ENCODE measurements at places on chromosomes 16 and 17.

GRCh38 chr17:64016974-64017373 is 3.5 kb downstream of the ICAM2 start:
- no peaks in the 10 kb centered on the region for H3K4me1 ChIP-seq
- no peaks in the 10 kb centered on the region for H3K36me3 ChIP-seq
- no peak for DNase-seq
- no peak overlapping the region for H3K27ac ChIP-seq
- H3K4me3 ChIP-seq: no peak overlapping the region

- H3K4me3 ChIP-seq: no peak within 1 kb of the TSS
- no peaks in the 10 kb centered on the region for H3K36me3 ChIP-seq
- H3K27me3 ChIP-seq: peaks cover 20% of the 10 kb centered on the region
- peaks cover 13% of the 10 kb centered on the region for H3K4me1 ChIP-seq
These were observed at the start of gene KRTAP16-1 for GRCh38 chr17:41308918-41309359. Gene KRTAP16-1, minus strand, starts transcription at chr17:41309309. Its CDS starts 56 bp downstream, at chr17:41309253.

GRCh38 chr16:85326113-85326793 is 214.0 kb upstream of the CIBAR2 start:
- H3K36me3 ChIP-seq: no peaks in the 10 kb centered on the region
- DNase-seq: no peak
- H3K4me1 ChIP-seq: peaks cover 45% of the 10 kb centered on the region
- H3K27me3 ChIP-seq: no peaks in the 10 kb centered on the region

GRCh38 chr16:30775392-30776188 is 11.4 kb downstream of the ZNF629 start:
- DNase-seq: peak; percentile 96
- no peaks in the 10 kb centered on the region for H3K27me3 ChIP-seq
- peaks cover 29% of the 10 kb centered on the region for H3K4me1 ChIP-seq
- H3K4me3 ChIP-seq: peak overlapping the region; percentile 84

DNA sequence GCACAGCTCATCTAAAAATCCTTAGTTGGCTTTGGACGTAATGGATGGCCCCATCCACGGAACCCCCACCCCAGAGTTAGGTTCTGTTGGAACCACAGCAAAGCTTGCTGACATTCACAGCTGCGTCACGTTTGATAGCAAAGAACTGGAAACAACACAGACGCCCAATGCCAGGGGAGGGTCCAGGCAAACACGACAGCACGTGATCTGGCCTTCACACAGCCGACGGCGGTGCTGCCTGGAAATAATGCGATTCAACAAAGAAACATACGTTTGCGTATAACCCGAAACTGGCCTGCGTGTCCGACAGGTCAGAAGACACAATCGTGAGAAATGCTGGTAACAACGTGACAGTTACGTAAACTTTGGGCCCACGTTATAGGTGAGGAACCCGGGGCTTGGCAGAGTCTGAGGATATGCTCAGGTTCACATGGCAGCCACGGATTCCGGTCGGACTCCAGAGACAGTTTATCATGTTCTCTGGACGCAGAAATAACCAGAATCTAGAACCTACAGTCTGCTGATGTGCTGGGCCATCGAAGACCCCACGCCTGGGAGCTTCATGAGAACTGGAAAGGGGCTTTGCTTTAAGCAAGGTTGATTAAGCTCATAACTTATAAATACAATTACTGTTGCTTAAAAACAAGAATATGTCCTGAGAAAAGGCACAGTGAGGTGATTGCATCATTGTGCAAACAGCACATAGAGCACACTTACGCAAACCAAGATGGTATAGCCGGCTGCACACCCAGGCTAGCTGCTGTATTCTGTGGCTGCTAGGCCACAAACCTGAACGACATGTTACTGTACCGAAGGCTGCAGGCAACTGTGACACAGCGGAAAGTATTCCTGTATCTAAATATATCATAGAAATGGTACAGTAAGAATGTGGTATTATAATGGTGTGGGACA is 70.4 kb downstream of the RPH3AL start:
- no peaks in the 10 kb centered on the region for H3K4me1 ChIP-seq
- no peaks in the 10 kb centered on the region for H3K36me3 ChIP-seq
- no peak for DNase-seq
- no peaks in the 10 kb centered on the region for H3K27me3 ChIP-seq

DNA sequence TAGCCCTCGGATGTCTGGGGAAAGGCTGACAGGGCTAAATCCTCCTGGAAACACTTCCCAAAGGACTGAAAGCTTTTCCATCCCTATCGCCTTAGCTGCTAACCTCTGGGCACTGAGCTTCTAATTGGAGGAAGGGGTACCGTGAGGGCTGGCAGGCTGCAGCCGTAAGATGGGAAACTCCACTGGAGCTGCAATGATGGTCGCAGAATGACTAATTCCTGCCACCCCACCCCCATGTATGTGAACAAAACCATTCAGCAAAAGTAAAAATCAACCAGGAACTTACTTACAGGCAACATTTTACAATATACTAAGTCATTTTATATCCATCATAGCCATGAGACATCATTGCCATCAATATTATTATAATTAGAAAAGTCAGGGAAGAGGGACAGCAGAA is 133.3 kb downstream of the ABCC12 start:
- no peaks in the 10 kb centered on the region for H3K4me1 ChIP-seq
- H3K36me3 ChIP-seq: no peaks in the 10 kb centered on the region
- H3K4me3 ChIP-seq: no peak overlapping the region
- no peaks in the 10 kb centered on the region for H3K27me3 ChIP-seq
- H3K27ac ChIP-seq: no peak overlapping the region

- no peaks in the 10 kb centered on the region for H3K4me1 ChIP-seq
- no peak overlapping the region for H3K27ac ChIP-seq
- DNase-seq: no peak
- no peaks in the 10 kb centered on the region for H3K36me3 ChIP-seq
- peaks cover 5% of the 10 kb centered on the region for H3K27me3 ChIP-seq
These were observed 94.8 kb downstream of the WSCD1 start for GRCh38 chr17:6164996-6165395.

DNA sequence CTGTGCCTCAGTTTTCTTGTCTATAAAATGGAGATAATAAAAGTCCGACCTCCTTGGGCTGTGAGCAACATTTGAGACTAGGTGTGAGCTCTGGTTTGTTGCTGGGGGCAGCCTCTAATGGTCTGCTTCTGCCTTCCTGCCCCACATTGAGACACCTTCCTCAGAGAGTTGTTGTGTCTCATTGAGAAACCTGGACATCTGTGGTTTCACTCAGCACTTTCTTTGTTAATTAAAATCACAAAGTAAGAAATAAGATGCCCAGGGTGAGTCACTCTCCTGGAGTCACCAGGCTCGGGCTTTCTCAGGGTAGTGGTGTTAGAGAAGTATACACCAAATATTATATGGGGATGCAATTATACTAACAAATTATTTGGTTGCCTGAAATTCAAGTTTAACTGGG is 389.2 kb upstream of the SALL1 start:
- H3K36me3 ChIP-seq: no peaks in the 10 kb centered on the region
- DNase-seq: no peak
- no peaks in the 10 kb centered on the region for H3K27me3 ChIP-seq

All from SK-N-SH (cell line).